ENCODE measurements at places on chromosomes 7 and 10.

DNA sequence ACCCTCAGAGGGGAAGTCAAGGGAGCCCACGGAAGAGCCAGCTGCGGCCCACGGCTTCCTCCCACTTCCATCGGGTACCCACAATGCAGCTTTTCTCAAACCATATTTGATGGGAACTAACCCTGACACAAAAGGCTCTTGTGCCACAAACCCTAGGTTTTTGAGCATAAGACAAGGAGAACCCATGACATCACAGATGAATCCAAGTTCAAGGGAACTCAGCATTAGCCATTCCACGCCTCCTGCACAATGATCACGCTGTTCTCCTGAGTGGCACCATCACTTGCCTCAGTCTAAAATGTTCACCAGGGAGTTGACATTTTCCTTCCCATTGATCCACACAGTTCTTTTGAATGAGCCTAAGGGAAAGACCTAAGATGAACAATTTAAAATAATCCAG is 70.4 kb downstream of the ITIH5 start:
- no peak for DNase-seq

GRCh38 chr7:151615058-151615457 is 95.4 kb upstream of the RHEB start:
- DNase-seq = no peak

DNA sequence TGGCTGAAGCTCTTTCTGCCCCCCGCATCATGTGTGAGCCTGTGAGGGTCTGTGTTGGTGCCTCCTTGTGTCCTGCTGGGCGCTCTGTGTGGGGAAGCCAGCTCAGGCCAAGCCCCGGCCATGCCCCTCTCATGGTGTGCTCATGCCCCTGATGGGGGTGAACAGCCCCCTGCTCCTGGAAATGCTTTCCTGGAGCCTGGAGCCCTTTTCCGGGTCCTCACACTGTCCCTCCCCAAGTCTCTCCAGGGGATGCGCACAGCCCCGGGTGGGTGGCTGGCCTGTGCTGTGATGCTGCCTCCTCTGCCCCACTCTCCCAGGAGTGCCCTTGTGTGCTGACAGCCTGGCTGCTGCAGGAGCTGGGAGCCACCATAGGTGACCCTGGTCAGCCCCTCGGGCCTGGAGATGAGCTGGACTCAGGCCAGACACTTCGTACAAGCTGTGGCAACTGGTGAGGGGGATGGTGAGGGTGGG is 20.8 kb upstream of the ZNF862 start:
- DNase-seq = peak; percentile 30

DNA sequence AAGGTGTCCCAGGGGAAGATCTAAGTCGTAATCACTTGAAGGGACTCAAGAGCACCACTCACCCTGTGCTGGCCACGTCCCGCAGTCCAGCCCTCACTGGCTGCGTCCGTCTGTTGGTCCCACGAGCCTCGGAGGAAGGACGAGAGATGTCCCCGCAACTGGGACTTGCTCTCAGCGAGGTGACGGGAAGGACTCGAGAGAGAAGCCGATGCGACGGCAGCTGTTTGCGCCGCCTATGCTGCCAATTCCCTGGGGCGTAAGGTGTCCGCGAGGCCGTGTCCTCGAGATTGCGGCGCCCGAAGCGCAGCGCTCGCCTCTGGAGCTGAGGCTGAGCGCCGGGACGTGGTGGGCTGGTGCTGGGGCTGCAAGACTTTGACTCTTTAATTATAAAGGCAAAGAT is 100.6 kb upstream of the SEMA3E start:
- DNase-seq = no peak

DNA sequence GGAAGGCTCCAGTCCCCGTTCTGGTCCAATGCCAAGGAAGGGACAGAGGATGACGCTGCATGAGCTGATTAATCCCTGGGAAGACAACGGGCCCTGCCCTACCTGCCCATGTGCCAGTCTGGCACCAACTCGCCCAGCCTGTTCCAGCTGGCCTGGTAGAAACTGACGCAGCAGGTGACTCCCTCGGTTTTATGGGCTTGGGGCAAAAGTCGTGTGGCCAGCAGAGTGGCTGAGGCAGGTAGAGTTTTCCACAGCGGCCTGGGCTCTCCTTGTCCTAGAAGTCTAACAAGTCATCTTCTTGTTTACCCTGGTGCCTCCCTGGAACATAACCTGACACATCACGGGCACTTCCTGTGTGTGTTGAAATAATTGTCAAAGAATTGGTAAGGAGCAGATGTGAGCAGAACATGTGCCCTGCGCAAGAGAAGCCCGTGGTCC is 20.4 kb upstream of the LMTK2 start:
- DNase-seq = no peak

- DNase-seq = no peak
Observed at GRCh38 chr7:78254726-78255055, 456.1 kb downstream of the PHTF2 start.

DNA sequence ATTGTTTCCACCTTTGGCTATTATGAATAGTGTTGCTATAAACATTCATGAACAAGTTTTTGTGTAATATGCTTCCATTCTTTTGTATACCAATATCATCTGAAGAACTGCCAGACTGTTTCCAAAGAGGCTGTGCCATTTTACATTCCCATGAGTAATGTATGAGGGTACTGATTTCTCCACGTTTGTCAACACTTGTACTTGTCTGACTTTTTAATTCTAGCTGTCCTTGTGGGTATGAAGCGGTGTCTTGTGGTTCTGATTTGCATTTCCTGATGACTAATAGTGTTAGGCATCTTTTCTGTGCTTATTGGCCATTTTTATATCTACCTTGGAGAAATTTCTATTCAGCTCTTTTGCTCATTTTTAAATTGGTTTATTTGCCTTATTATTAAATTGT is 52.8 kb downstream of the LSMEM1 start:
- DNase-seq = no peak

DNA sequence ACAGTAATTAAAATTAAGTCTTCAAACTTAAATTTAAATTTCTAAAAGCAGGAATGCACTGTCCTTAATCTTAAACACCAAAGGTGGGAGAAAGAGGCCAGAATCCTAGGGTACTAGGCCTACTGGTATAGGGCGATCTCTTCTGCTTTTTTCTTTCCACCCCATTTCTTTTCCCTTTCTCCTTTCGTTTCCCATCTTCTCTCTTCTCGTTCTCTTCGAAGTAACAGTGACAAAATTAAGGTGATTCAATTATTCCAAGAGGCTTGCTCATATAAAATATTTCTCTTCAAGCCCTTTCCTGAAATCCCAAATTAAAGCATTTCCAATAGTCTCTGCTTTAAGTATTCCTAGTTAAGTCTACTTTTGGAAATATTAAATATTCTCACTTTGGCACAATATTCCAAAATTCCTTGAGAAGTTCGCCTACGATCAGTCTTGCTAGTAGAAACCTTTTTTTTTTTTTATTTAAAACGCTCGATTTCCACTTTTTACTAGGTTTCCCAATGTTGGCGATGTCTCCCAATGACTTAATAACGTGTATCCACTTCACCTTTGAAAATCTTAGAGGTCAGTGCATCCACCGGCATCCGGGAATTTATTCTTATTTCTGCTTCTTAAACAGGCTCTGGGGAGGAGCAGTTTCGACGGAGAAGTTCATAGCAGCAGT is 765 bp upstream of the LCOR start:
- DNase-seq = no peak

DNA sequence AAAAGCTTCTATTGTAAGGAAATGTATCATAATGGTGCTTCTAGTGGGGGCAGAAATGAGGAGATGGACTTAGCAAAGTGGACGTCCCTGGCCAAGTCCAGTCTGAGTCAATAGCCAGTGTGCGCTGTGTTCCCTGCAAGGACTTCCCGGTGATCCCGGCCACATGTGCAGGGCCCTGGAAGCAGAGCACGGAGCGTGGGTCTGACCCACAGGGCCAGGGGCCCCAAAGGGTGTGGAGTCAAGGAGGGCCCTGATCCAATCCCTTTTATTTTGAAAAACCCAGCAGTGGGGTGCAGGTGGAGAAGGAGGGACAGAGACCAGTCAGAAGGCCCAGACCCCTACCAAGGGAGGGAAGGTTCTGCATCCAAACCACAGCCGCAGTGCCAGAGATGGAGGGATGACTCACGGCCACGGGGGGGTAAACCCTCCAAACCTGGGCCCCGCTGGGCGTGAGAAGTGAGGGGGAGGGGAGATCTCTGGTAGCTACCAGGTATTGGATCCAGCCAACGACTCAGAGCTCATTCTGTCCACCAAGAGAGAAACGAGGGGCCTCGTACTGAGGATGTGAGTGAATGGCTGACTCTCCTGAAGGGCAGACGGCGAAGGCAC is 57.2 kb upstream of the VIPR2 start:
- DNase-seq = no peak

- DNase-seq = no peak
Observed at GRCh38 chr7:94324380-94325121, 70.1 kb upstream of the COL1A2 start.

DNA sequence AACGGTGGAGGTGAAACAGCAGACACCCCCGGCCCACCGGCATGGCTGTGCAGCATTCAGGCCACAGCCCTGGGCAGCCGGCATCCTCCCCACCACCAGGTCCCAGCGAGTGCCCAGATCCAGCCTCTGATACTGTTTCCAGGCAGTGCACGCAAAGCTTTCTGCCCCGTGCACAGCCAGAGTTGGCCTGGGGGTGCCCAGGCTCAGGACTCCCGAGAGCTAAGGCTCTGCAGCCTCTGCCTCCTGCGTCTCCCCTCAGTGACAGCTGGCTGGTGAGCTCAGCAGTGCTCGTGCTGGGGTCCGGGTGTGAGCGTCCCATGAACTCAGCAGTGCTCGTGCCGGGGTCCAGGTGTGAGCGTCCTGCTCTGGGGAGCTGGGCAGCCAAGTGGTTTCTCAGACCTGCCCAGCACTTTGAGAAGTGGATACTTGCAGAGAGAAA is 65.4 kb downstream of the CFAP46 start:
- peak; percentile 54 for DNase-seq

GRCh38 chr10:88526501-88527105 is 56.5 kb downstream of the RNLS start:
- no peak for DNase-seq

- no peak for DNase-seq
Observed at GRCh38 chr7:66642932-66643331, 14.3 kb downstream of the KCTD7 start.

DNA sequence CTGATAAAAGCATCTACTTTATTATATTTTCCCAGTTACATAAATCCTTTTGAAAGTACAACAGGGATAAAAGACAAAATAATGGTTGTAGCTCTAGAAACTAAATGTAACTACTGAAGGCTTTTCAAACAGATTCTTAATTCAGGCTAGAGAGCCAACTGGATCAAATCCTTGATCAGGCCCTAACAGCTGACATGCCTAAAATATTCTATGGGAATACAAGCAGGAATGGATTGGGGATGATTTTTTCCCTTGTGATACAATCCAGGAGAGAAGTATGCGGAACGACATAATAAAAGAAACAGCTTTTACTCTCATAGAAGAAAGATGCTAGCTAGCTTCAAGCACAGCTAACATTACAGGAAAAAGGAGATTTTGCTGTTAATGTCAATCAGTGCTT is 49.0 kb downstream of the NT5C2 start:
- no peak for DNase-seq

- no peak for DNase-seq
Observed at GRCh38 chr7:28754027-28754426, 204.1 kb downstream of the TRIL start.

DNA sequence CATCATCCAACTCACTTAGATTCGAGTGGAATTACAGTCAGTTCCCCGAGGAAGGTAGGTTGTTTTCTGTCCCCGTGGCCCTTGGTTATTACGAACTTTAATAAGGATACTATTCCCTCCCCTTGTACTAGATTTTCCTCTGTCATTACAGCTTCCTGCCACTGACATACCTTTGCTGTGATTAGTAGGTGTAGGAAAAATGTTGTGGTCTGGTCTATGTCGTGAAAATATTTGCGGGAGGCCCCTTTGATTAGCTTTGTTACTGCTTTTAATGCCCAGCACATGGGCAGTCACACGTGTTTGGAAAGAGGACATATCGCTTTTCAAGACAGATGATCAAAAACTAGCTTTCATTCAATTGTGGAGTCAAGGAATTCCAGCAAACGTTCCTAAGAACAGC is 92.2 kb downstream of the GATA3 start:
- DNase-seq = no peak

DNA sequence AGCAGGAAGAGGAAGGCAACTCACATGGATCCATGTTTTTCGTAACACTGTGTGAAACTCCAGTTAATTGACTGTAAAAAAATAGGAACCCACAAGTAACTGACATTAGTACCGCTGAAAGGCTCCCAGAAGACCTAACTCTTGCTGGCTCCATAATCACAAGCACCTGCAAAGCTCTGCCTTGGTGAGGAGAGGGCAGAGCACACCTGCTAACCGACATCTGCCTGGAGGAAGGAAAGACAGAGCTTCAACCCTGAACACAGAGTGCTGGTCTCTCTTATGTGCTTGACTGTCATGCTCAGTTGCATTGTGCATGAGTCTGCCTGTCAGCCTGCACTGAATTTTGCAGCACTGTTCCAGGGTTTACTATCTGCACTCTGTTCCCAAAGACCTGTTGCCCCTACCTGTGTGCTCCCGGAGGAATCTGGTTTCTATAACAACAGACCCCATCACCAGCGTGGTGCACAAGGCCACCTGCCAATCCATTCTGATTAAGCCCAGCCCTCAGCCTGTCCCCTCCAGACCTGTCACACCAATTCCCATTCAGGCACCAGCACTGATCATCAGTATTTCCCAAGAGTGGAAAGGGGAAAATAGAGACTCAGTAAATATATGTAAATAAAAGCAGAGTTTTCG is 63.1 kb upstream of the ANKRD1 start:
- DNase-seq = no peak

DNA sequence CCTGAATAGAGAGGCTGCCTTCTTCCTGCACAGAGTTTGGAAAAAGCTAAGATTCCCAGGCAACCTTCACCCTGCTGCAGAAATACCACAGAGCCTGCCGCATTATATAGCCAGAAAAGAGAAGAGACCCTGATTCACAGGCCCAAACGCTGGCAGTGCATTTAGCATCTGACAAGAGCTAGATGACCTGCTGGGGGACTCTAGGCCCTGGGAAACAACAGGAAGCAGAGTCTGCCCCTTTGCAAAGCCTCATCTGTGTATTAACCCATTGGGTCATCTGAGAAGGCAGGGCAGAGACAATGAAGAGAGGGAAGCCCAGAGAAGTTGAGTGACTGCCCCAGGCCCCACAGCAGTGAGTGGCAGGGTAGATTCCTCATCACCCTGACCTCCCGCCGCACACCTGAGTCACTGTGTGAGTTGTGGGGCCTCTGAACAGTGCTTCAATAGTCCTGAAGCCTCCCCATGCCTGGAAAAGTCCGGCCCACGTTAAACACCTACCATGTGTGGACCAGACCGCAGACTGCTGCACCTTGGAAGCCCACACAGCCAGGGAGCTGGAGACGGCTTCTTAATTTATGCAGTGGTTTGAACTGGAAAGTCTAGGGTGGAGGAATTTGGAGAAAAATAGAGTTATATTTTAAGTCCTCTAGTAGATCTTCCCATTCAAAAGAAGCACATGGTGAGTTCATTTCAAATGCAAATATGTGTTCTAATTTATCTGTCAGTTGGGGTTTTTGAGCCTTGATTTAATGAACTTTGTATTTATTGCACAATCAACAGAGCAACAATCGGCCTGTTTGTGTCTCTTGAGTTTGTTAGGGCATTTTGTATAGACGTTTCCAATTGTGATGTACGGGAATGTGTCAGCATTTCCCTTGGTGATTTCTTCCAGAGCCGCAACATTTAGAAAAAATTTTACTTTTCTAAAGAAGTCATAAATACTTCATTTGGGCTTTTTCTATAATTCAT is 80.4 kb upstream of the GPR26 start:
- no peak for DNase-seq

All from aorta (tissue), 5 donors.